ENCODE measurements at places on chromosomes 5 and 9.

GRCh38 chr5:71880536-71880935, 161.5 kb downstream of the CARTPT start:
- no peaks in the 10 kb centered on the region for H3K36me3 ChIP-seq
- no peak for DNase-seq
- peaks cover 3% of the 10 kb centered on the region for H3K27me3 ChIP-seq
- no peak overlapping the region for H3K27ac ChIP-seq

DNA sequence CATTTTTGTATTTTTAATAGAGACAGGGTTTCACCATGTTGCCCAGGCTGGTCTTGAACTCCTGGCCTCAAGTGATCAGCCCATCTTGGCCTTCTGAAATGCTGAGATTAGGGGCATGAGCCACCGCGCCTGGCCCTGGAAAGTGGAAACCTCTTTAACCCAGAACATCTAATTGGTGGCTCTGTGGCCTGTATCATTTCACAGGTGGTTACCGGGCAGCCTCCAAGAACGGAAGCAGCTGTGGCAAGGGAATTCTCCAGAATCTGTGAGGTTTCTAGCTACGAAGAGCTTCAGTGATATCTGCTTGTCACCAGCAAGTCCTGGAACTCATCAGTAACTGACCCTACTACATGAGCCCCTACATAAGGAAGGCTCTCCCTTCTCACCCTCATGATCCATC, 194.9 kb downstream of the DCP2 start:
- H3K36me3 ChIP-seq = no peaks in the 10 kb centered on the region
- peaks cover under 1% of the 10 kb centered on the region for H3K4me1 ChIP-seq
- DNase-seq = no peak
- no peak overlapping the region for H3K27ac ChIP-seq
- H3K4me3 ChIP-seq = no peak overlapping the region

DNA sequence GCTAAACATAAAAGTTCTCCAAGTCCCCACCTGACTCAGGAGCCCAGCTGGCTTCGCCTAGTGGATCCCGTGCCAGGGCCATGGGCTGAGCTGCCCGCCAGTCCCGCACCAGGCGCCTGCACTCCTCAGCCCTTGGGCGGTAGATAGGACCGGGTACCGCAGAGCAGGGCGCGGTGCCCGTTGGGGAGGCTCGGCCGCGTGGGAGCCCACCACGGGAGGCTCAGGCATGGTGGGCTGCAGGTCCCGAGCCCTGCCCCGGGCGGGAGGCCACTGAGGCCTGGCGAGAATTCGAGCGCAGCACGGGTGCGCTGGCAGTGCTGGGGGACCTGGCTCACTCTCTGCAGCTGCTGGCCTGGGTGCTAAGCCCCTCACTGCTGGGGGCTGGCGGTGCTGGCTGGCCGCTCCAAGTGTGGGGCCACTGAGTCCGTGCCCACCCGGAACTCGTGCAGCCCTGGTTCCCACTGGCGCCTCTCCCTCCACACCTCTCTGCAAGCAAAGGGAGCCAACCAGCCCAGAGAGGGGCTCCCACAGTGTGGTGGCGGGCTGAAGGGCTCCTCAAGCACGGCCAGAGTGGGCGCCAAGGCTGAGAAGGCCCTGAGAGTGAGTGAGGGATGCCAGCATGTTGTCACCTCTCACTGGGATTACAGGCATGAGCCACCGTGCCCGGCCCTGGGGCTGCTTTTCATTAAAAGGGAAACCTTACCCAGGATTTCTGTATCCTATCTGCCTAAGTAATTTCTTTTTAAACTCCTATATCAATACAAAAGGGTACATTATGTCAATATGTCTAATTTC, 9.7 kb upstream of the SPZ1 start:
- no peak overlapping the region for H3K27ac ChIP-seq
- DNase-seq = no peak
- H3K4me3 ChIP-seq = no peak overlapping the region
- H3K36me3 ChIP-seq = peaks cover 6% of the 10 kb centered on the region
- peaks cover 2% of the 10 kb centered on the region for H3K27me3 ChIP-seq

GRCh38 chr9:89601306-89601705, 3.5 kb upstream of the GADD45G start:
- H3K4me1 ChIP-seq = peaks cover 7% of the 10 kb centered on the region
- H3K27me3 ChIP-seq = peaks cover 1% of the 10 kb centered on the region
- no peak overlapping the region for H3K4me3 ChIP-seq
- no peaks in the 10 kb centered on the region for H3K36me3 ChIP-seq
- DNase-seq = no peak

GRCh38 chr5:62473209-62473608, 60.6 kb downstream of the IPO11 start:
- no peaks in the 10 kb centered on the region for H3K4me1 ChIP-seq
- no peaks in the 10 kb centered on the region for H3K36me3 ChIP-seq
- H3K4me3 ChIP-seq = no peak overlapping the region
- no peak for DNase-seq
- H3K27ac ChIP-seq = peak overlapping the region; percentile 16

- H3K36me3 ChIP-seq = no peaks in the 10 kb centered on the region
- H3K27ac ChIP-seq = no peak overlapping the region
- peaks cover 1% of the 10 kb centered on the region for H3K27me3 ChIP-seq
Observed at GRCh38 chr9:116236979-116237378, 83.4 kb downstream of the PAPPA start.

DNA sequence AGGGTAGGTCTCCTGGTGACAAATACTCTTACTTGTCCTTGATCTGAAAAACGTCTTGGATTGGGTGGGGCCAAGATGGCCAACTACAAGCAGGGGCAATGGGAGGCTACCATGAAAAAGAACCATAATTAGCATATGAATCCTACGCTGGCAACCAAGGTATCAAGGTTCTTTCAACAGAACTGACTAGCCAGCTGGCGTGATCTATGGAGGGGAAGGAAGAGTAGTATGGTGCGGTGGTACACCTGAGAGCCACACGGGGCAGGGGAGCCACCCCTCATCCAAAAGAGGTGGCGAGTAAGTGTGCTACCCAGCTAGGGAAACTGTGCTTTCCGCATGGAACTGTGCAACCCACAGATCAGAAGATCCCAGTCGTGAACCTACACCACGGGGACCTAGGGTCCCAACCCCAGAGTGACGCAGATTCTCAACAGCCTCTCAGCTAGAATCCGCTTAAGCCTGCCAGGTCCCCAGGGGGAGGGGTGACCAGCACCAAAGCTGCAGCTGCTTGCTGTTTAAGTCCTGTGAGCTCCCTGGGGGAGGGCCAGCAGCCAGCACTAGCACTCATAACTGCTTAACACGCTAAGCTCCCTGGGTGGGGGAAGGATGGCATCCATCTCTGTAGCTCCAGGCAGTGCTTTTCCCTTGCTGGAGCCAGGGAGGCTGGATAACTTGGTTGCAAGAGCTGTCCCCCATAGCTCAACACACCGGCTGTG, 334.8 kb downstream of the FBXL17 start:
- no peaks in the 10 kb centered on the region for H3K4me1 ChIP-seq
- peaks cover 10% of the 10 kb centered on the region for H3K36me3 ChIP-seq
- H3K27ac ChIP-seq = no peak overlapping the region
- no peak for DNase-seq
- H3K4me3 ChIP-seq = no peak overlapping the region

DNA sequence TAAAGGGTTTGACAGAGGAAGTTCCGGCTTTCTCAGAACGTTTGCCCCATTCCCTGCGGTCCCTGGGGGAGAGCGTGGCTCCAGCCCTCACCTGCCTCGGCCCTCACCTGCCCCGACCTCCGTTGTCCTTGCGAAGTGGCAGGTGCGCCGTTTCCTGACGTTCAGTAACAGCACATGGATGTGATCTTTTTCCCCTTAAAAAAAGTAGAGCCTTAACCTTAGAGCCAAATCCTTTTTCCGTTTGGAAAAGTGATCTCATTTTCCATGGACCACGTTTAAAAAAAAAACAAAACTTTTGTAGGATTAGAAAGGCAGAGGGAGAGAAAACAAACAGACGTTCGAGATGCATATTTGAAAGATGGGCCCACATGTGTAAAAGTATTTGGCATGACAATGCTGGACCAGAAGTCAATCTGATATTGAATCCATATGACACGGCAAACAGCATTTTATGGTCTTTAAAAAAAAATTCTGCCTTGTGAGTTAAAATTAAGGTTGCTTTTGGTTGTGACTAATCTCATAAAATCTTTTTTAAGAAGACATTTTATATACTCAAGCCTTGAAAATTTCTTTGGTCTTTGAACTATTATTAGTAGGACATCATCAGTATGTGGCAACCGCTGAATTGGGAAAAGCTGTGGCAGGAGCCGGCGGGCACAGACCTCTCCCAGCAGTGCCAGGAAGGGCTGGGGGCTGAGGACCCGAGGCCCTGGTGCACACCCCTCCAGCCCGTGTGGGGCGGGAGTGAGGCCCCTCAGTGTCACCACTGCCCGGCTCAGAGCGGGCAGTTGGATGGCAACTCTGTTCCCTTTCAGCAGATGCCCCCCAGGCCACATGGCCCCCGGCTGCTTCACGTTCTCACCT, 42.5 kb upstream of the EXOC3 start:
- peak overlapping the region; percentile 95 for H3K27ac ChIP-seq
- H3K4me3 ChIP-seq = peak overlapping the region; percentile 56
- no peak for DNase-seq
- peaks cover 9% of the 10 kb centered on the region for H3K27me3 ChIP-seq
- H3K36me3 ChIP-seq = peaks cover 13% of the 10 kb centered on the region

- no peaks in the 10 kb centered on the region for H3K4me1 ChIP-seq
- H3K27ac ChIP-seq = no peak overlapping the region
- no peaks in the 10 kb centered on the region for H3K27me3 ChIP-seq
- no peak for DNase-seq
- H3K4me3 ChIP-seq = no peak overlapping the region
Observed at GRCh38 chr9:123872710-123873109, 57.2 kb downstream of the DENND1A start.

- no peak overlapping the region for H3K4me3 ChIP-seq
- no peak for DNase-seq
- peaks cover 5% of the 10 kb centered on the region for H3K4me1 ChIP-seq
- H3K36me3 ChIP-seq = no peaks in the 10 kb centered on the region
- H3K27me3 ChIP-seq = peaks cover 1% of the 10 kb centered on the region
- H3K27ac ChIP-seq = no peak overlapping the region
Observed at GRCh38 chr5:118552146-118552545, 436.2 kb downstream of the DTWD2 start.

DNA sequence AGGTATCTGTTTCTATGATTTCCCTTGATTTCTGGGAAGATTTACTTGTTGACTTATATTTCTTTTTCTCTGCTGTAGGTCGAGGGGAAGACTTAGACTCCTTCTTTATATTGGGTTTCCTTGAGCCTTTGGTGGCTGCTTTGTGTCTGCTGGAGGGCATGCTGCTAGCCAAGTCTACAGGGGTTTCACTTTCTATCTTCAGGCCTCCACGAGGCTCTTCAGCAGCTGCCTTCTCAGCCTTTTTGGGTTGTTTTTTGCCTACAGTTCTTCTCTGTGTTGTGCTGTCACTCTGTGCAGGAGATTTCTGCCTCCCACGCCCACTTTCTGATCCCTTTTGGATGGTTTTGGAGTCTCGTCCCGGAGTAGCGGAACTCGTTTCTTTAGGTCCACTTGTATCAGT, 23.2 kb downstream of the LEAP2 start:
- H3K4me1 ChIP-seq = no peaks in the 10 kb centered on the region
- peaks cover 40% of the 10 kb centered on the region for H3K36me3 ChIP-seq
- H3K4me3 ChIP-seq = no peak overlapping the region
- no peak overlapping the region for H3K27ac ChIP-seq
- DNase-seq = no peak

GRCh38 chr9:133238851-133239532, 29.9 kb upstream of the OBP2B start:
- peaks cover 21% of the 10 kb centered on the region for H3K4me1 ChIP-seq
- H3K27ac ChIP-seq = peak overlapping the region; percentile 77
- H3K27me3 ChIP-seq = peaks cover 6% of the 10 kb centered on the region
- H3K4me3 ChIP-seq = peak overlapping the region; percentile 79

DNA sequence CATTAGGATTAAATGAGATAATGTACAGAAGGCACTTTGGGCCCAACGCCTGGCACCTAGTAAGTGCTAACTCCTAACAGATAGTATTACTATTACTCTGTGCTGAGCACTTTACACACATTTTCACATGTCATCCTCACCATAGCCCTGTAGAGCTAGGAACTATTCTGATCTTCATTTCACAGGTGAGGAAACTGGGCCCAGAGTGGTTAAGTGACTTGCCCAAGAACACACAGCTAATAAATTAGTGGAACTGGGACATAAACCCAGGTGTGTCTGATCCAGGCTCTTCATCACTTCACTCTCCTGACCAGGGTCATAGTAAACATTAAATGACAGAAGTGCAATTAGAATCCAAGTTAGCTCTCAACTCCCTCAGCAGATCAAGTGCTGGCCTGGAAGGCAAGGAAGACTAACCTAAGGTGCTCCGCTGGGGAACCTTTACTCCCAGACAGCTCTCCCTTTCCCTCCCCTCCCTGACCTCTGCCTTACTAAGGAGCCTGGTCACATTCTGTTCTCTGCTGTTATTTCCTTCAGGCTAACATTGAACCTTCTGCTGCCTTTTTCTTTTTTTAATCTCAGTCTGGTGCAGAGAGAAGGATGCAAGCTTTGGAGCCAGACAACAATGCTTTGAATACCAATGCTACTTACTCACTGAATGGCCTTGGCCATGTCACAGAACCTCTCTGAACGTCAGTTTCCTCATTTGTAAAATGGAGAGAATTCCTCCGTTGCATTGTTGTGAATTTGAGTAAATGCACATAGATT, 4.1 kb upstream of the ADRA1B start:
- peaks cover 17% of the 10 kb centered on the region for H3K4me1 ChIP-seq
- DNase-seq = no peak
- no peaks in the 10 kb centered on the region for H3K36me3 ChIP-seq
- peaks cover 17% of the 10 kb centered on the region for H3K27me3 ChIP-seq
- no peak overlapping the region for H3K4me3 ChIP-seq

DNA sequence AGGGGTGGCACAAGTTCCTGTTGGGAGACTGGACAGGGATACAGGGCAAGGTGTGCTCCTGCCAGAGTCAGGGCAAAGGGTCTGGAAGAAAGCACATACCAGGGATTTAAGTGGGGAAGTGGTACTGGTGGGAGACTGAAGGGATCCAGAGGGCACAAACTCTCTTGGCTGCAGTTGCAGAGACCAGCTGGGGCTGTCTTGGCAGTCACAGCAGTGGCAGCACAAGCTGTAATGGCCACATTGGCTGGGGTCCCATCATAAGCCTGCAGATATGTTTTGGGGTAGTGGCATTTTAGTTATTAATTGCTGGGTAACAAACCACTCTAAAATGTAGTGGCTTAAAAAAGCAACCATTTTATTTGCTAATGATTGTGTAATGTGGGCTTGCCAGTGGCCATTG, 492.2 kb downstream of the ENC1 start:
- H3K36me3 ChIP-seq = no peaks in the 10 kb centered on the region
- DNase-seq = no peak
- H3K4me3 ChIP-seq = no peak overlapping the region
- H3K27me3 ChIP-seq = peaks cover 4% of the 10 kb centered on the region
- H3K27ac ChIP-seq = no peak overlapping the region

GRCh38 chr5:61455179-61456006, 123.3 kb downstream of the ZSWIM6 start:
- H3K36me3 ChIP-seq = no peaks in the 10 kb centered on the region
- peaks cover 22% of the 10 kb centered on the region for H3K4me1 ChIP-seq
- peak overlapping the region; percentile 22 for H3K27ac ChIP-seq
- no peaks in the 10 kb centered on the region for H3K27me3 ChIP-seq

All from endothelial cell (in vitro differentiated cells).